BJ (cell line): ENCODE measurements at places on chromosomes 12 and 14.

- no peak for DNase-seq
Observed at GRCh38 chr14:20333494-20333841, 389 bp upstream of the CCNB1IP1 start.

- no peak for DNase-seq
Observed at GRCh38 chr14:37153483-37153882, 18.9 kb downstream of the SLC25A21 start.

DNA sequence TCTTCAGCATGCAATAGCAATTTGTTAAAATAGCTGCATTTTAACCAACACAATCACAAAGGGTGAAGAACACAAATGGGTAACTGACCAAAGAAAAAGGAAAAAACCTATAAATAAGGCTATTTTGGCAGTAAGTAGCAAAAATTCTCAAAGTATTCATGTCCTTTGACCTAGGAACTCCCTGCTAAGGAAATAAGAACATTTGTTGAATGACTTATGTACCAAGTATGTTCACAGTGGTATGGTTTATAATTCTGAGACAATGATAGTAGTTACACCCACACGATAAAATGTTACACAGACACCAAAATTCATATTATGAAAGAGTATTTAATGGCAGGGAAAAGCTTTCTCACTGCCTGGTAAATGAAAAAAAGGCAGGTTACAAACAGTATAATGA is 16.9 kb downstream of the CCDC88C start:
- DNase-seq: no peak

GRCh38 chr14:39243831-39244230 is 10.1 kb downstream of the MIA2 start:
- DNase-seq: no peak

DNA sequence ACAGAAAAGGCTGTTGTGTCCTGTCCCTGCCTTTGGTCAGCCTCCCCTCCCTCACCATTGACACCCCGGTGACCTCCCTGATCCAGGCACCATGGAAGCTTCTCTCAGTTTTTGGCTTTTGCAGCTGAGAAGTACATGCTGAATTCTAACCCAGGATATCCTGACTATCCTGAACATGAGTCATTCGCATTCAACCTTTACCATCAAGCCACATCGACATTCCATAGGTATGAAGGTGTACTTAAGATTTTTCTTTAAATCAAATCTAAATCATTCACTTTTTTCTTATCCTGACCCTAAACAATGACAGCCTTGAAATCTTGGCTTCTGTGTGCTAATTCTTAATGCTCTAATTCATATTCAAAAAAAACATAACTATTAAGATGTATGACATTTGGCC is 8.7 kb upstream of the KRT78 start:
- DNase-seq: no peak

DNA sequence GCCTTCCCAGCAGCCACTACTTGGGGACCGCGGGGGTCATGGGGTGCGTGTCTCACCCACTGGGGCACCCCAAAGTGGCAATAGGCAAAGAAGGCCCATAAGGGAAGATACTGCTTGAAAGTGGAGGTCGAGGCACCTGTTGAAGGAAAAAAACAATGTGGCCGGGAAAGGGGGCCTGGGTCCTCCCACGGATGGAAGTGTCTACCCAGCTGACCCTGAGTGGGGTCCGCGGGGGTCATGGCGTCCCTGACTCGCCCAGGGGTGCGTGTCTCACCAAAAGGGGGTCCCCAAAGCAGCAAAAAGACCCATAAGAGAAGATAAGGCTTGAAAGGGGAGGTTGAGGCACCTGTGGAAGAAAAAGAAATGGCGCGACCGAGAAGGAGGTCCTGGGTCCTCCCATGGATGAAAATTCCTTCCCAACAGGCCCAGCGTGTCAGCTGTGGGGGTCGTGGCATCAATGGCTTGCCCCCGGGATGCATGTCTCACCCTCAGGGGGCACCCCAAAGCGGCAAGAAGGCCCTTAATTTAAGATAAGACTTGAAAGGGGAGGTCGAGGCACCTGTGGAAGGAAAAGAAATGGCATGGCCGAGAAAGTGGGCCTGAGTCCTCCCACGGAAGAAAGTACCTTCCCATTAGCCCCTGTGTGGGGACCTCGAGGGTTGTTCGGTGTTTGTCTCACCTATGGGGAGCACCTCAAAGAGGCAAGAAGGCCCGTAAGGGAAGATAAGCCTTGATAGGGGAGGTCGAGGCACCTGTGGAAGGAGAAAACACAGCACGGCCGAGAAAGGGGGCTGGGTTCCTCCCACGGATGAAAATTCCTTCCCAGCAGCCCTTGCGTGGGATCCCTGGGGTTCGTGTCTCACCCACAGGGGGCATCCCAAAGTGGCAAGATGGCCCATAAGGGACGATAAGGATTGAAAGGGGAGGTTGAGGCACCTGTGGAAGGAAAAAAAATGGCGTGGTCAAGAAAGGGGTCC is 266.0 kb downstream of the ALG10 start:
- DNase-seq: no peak

- DNase-seq: no peak
Observed at GRCh38 chr12:47900131-47901062, 4.4 kb downstream of the VDR start.

DNA sequence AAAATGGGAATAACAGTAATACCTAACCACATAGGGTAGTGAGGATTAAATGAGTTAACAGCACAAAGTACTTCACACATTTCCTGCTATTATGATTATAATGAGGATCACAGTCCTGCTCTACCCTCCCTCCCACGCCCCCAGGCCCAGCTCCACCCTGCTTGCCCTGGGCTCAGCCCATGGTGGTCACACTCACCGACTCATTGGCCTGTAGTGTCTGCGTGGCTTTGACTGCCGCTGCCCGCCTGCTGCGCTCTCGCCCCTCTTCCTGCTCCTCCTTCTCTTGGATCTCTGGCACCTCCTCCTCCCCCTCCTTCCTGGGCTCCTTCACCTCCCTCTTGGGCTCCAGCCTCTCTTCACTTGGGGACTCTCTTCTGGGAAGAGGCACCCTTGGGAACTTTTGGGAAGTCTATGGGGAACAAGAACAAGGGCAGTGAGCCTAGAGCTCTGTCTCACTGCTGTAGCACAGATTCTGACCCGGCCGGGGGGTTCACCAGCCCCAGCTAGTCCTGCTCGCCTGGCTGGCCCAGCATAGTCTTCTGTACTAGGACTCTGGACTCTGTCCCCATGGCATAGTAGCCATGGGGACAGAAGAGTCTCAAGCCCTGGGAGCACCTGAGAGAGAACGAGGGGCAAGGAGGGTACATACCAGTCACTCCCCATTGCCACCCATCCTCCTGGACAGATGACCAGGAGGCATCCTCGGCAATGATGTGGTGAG is 7.1 kb upstream of the PNMA1 start:
- DNase-seq: no peak

GRCh38 chr12:109600481-109600880 is 26.9 kb downstream of the MVK start:
- DNase-seq: no peak

GRCh38 chr14:24224618-24225071 is 7.5 kb downstream of the NEDD8 start:
- DNase-seq: no peak

GRCh38 chr12:20374795-20375194 is 6.5 kb downstream of the PDE3A start:
- no peak for DNase-seq

DNA sequence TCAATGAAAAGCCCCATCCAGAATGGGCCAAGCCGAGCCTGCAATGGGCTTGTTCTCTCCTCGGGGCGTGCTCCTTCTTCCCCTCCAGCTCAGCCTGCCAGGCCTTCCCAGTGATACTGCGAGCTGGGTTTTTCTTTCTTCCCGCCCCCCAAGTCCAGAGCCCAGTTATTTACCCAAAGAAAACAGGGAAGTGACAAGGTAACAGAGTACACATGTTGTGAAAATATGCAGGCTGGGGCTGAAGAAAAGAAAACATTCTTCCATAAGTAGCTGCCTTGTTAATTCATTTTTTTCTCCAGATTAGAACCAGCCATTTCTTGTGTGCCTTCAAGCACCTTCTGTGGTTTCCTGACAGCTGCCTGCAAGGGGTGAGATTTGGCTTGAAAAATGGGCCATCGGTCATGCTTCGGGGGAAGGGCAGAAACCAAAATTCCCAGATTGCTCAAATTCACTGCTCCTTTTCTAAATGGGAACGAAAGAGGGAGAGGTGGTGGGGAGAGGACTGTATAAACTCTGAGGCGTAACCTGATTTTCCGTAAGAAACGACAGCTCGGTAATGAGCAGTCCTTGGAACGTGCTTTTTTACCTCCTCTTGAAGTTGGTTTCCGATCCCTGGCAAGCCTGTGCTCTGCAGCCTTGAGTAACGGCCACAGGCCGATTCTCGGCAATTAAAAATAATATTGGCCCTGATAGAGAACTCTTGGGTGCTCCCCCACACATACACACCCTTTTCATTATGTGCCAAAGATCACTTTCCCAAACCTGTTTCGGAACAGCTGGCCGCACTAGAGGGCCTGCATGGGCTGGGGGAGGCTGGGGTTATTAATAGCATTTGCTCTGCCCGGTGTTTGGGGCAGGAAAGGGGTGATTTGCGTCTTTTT is 229.4 kb downstream of the ZFP36L1 start:
- DNase-seq: peak; percentile 86

- DNase-seq: no peak
Observed at GRCh38 chr12:46535376-46535775, 162.8 kb upstream of the SLC38A2 start.

GRCh38 chr12:98037401-98038140 is 477.8 kb upstream of the TMPO start:
- no peak for DNase-seq

GRCh38 chr12:123962513-123962912 is 10.1 kb downstream of the CCDC92 start:
- DNase-seq: no peak

- no peak for DNase-seq
Observed at GRCh38 chr12:120190386-120190785, 4.1 kb downstream of the GCN1 start.

DNA sequence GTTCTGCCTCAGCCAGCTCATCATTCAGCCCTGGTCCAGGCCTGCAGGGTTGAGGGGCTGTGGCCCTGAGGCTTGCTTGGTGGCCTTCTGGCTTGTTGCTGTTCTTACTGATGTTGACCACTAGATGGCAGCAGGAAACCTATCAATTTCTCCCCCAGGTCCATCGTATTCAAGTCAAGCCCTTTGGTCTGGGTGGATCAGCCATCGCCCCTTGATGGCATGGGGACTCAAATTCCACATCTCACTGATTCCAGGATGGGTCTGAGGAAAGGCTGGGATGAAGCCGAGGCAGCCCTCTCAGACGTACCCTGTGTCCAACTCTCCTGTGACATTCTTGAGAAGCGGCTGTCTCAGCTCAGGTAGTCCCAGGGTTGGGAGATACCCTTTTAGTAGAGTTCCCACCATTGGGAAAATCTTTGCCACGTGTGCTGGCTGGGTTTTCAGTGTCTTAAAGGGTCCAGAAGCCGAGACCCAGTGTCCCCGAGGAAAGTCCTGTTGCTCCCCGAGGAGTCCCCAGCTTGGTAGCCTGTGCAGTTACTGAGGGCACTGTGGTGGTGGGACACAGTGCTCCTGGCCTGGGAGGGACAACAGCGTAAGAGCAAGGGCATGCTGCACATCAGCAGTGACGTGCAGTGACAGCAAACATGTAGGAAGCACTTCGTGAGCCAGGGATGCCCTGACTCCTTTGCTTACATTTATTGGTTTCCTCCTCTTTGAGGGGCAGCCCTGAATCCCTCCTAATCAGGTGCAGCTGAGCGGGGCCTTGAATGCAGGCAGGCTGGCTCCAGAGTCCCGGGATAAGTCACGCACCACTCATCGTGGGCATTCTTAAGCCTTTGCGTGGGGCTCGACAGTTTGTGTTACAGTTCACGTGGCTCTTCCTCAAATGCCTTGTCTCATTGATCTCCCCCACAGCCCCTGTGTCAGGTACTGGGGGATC is 58.6 kb downstream of the TSPAN9 start:
- DNase-seq: no peak

DNA sequence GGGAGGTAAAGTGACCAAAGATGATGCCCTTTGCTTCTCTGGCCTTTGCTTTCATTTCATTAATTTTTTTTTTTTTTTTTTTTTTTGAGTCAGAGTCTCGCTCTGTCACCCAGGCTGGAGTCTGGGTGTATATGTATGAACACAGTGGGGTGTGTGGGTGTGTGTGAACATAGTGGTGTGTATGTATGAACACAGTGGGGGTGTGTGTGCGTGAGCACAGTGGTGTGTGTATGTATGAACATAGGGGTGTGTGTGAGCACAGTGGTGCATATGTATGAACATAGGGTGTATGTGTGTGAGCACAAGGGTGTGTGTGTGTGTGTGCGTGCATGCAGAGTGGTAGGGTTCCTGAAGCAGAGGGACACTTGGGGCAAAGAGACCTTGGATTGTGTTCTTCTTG is 9.6 kb downstream of the KLC1 start:
- no peak for DNase-seq

- DNase-seq: no peak
Observed at GRCh38 chr12:52419656-52420055, 13.5 kb upstream of the KRT82 start.

GRCh38 chr14:95008445-95009217 is 148.7 kb downstream of the DICER1 start:
- no peak for DNase-seq

DNA sequence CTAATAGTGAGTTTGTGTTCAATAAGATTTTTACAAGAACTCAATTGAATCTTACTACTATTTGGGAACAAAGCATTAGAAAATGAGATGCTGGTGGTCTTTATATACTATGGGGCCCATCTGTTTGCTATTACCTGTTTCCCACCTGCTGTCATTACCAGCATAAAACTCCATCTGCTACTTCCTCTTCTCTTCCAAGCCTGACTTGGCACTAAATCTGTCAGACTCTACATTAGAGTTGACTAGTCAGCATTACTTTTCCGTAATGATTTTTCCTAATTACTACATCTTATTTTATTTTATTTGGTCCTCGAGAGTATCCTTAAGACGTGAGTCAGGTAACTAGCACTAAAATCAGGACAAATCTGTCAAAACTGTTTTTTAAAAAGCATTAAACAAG is 68.1 kb upstream of the KRR1 start:
- DNase-seq: no peak

DNA sequence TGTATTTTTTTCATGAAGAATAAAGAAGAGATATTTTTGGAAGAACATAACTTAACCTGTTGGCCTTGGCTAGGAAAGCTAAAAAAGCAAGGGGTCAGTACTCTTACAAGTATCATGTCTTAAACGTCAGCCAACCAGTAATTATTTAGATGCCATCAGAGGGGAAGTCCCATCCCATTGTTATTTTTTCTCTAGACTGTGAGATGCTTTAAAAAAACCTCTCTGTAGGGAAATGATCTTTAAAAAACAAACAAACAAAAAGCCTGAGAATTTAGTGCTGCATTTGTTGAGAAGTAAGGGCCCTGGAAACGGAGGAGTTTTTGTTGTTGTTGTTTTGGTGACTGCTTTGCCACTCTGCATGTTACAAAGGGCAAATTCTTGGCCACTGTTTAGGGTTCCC is 474.0 kb downstream of the ZFP36L1 start:
- DNase-seq: no peak

DNA sequence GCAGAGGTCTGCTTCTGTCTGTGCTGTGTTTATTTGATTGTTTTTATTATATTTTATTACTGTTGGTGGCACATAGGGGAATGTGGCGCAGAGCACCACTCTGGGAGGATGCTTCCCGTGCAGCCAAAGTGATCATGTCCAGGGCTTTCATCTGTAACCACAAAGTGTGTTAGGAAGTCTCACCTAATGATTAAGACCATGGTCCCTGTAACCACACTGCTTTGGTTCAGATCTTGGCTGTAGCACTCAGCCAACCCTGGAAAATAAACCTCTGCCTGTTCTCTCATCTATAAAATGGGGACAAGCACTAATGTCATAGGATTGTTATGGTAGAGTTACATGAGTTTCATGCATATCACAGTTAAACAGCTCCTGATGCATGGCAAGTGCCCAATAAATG is 1.9 kb downstream of the RESF1 start:
- no peak for DNase-seq
